ENCODE measurements at places on chromosomes 4 and X. TPM values are rescaled to one million over a fixed set of nuclear protein-coding genes. Genes with fewer than 3 reads are reported as not detected.

- no peak overlapping the region for H3K27ac ChIP-seq
- H3K4me1 ChIP-seq: no peaks in the 10 kb centered on the region
- DNase-seq: no peak
- H3K27me3 ChIP-seq: no peaks in the 10 kb centered on the region
- H3K4me3 ChIP-seq: no peak overlapping the region
Measured at GRCh38 chr4:181810711-181811110, 432.5 kb upstream of the TENM3 start.

- H3K27ac ChIP-seq: no peak overlapping the region
- H3K4me1 ChIP-seq: no peaks in the 10 kb centered on the region
- DNase-seq: no peak
- H3K4me3 ChIP-seq: no peak overlapping the region
Measured at GRCh38 chr4:128006592-128006991, 41.4 kb downstream of the ABHD18 start.

DNA sequence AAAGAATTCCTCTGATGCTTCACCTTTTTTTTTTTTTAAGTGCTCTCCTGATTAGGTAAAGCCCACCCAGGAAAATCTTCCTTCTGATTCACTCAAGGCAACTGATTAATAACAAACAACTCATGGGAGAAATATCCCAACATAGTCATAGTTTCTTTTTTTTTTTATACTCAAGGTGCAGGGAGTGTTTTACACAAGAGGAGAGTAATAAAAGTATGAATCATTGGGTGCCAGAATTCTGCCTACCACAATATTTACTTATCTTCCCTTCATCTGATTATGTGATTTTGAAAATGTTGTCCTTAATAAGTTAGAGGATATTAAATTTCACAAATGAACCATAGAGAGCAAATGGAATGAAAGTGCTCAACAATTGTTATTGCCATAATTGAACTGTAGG is 329.9 kb downstream of the TECRL start:
- H3K4me3 ChIP-seq: no peak overlapping the region
- DNase-seq: no peak
- H3K4me1 ChIP-seq: no peaks in the 10 kb centered on the region
- H3K27ac ChIP-seq: no peak overlapping the region

GRCh38 chr4:141680060-141680459 is 43.7 kb downstream of the IL15 start:
- no peaks in the 10 kb centered on the region for H3K36me3 ChIP-seq
- no peaks in the 10 kb centered on the region for H3K27me3 ChIP-seq
- H3K4me1 ChIP-seq: no peaks in the 10 kb centered on the region
- H3K4me3 ChIP-seq: no peak overlapping the region
- DNase-seq: no peak

- no peak for DNase-seq
- peaks cover 22% of the 10 kb centered on the region for H3K36me3 ChIP-seq
- H3K27ac ChIP-seq: no peak overlapping the region
- H3K4me3 ChIP-seq: no peak overlapping the region
Measured at GRCh38 chr4:1385373-1386340, 20.6 kb downstream of the NKX1-1 start.

DNA sequence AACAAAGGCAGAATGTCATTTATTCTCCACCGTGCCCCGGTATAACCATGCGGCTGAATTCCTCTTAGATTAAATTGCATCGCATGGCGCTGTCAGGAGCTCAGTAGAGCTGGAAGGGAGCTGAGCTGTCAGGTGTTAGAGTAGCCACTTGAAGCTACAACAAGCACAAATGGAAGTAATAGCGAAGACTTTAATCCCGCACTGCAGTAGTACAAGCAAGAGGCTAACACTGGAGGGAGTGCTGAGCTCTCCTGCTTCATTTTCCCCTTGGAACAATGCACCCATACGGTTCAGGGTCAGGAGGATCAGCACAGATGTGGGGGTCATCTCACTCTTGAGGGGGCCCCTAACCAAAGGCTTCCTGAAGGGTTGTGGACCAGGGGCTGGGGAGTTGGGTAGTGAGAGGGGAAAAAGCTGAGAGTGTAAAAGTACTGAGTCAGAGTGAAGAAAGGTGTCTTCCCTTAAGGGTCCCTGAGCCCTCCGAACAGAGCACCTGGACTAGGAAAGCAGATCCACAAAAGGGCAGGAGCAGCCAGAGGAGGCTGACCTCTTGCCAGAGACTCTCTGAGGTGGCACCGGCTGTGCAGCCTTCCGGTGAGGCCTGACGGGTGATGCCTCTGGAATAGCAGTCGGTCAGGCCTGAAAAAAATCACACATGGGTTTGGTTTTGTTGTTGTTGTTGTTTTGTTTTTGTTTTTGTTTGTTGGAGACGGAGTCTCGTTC is 36.0 kb upstream of the CBR4 start:
- DNase-seq: no peak
- H3K4me1 ChIP-seq: peaks cover 11% of the 10 kb centered on the region
- no peak overlapping the region for H3K27ac ChIP-seq
- H3K27me3 ChIP-seq: no peaks in the 10 kb centered on the region

DNA sequence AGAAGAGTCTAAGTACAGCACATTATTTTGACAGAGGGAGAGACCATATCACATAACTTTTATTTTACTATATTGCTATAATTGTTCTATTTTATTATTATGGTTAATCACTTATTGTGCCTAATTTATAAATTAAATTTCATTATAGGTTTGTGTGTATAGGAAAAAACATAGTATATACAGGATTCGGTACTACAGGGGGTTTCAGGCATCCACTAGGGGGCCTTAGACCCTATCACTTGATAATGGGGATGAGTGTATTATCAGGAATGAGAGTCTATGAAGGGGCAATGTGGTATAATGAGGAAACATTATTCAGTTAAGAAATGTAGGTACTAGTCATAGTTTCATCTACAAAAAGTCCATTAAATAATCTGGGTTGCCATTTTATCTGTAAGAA is 833.1 kb downstream of the C4orf33 start:
- DNase-seq: no peak
- H3K27me3 ChIP-seq: no peaks in the 10 kb centered on the region
- H3K36me3 ChIP-seq: no peaks in the 10 kb centered on the region
- no peak overlapping the region for H3K27ac ChIP-seq
- H3K4me3 ChIP-seq: no peak overlapping the region
- no peaks in the 10 kb centered on the region for H3K4me1 ChIP-seq

- H3K27ac ChIP-seq: no peak overlapping the region
- H3K27me3 ChIP-seq: no peaks in the 10 kb centered on the region
- H3K36me3 ChIP-seq: no peaks in the 10 kb centered on the region
- no peak for DNase-seq
Measured at GRCh38 chr4:184950926-184951325, 67.4 kb upstream of the HELT start.

The AGTR2 gene
- 0.45 TPM for total RNA-seq

The RAI2 gene
- total RNA-seq: 22.1 TPM

The TCEAL9 gene
- 15.7 TPM for total RNA-seq

The DMRTC1 gene
- not detected for total RNA-seq

The APLN gene
- total RNA-seq: 4.4 TPM

The OPRPN gene
- not detected for total RNA-seq
